Stimulated activated CD8-positive, alpha-beta memory T cell treated with anti-CD3 and anti-CD28 coated beads, Interleukin-7, amount 100 ng/mL, for 48 hours (primary cell): ENCODE measurements at places on chromosomes 3 and 15.

DNA sequence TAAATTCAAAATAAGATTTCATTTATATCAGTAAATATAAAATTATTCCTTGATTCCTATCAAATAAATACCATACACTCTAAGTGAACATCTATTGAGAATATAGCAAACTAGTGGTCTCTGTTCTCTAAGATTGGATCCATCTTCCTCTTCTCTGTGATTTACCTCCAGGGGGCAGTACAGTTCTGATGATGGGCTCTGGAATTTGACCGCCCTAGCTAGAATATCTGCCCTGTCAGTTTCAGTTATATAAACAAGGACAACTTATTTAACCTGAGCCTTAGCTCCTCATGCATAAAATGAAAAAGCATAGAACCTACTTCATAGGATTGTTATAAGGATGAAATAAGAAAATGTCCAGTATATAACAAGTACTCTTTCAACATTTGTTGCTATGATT is 171.1 kb upstream of the CCDC54 start:
- no peak for DNase-seq

GRCh38 chr15:91243826-91244225 is 143.8 kb downstream of the SV2B start:
- no peak for DNase-seq

GRCh38 chr3:196192524-196193051 is 18.6 kb downstream of the ZDHHC19 start:
- DNase-seq: no peak

GRCh38 chr15:42159381-42160015 is 3.1 kb upstream of the PLA2G4F start:
- no peak for DNase-seq

- DNase-seq: no peak
Observed at GRCh38 chr3:40299721-40300335, 9.7 kb upstream of the EIF1B start.

GRCh38 chr3:136353461-136353860 is 103.3 kb downstream of the PCCB start:
- no peak for DNase-seq

DNA sequence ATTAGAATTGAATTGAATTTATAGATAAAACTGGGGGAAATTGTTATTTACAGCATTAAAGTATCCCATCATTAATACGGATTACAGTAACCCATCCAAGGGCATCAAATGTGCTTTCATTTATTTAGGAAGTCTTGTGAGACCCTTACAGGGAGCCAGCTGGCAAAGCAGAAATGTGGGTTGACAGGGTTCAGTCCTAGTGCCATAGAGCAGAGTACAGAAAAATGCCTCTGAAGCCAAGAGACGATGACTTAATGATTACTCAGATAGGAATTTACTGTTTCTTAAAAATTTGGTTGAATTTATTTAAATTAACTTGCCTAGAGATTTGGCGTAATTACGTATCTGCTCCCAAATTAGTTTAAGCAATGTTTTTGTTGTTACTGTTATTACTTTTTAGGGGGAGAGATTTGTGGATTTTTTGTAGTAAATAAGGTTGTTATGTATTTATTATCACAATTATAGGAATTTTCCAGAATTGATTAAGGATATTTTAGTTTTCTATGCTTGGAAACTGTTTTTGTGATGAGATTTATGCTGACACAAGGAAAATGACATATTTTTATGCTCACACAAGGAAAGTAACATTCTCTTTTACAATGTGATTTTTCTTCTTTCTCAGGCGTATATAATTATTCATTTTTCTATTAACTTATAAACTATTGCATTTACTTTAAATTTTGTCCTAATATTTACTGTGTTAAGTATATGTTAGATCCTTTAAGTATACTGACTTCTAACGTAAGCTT is 152.0 kb downstream of the EPHA6 start:
- no peak for DNase-seq

- DNase-seq: no peak
Observed at GRCh38 chr3:112005091-112005672, 6.5 kb downstream of the TAGLN3 start.

GRCh38 chr3:171113716-171114115 is 87.2 kb upstream of the SLC2A2 start:
- DNase-seq: no peak

DNA sequence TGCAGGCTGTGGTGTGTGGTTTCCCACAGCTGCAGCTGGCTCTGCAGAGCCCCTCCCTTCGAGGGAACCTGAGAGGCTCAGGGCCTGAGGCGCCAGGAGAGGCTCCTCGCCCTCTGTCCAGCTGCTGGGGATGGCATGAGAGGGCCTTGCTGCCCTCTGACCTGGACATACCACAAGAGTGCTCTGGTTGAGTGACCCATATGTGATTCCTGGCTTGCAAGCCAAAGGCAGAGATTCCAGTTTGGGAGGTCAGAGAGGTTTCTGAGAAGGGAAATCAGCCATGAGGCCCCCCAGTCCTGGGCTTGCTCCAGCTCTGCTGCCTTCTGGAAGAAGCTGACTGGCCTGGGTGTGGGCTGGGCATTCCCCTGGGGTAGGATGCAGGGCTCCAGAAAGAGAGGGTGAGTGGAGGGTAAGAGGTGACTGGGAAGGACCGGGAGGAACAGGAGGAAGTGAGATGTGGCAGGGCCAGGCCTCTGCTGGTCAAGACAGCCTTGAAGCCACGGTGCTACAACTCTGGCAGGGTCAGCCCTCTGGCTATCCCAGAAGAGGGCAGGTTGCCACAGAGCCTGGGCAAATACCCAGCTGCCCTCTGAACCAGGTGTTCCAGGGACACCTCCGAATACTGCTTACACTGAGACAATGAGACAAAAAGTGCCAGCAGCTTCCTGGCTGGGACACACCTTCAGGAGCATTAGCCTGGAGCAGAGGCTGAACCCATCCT is 16.0 kb upstream of the SRP14 start:
- DNase-seq: no peak

DNA sequence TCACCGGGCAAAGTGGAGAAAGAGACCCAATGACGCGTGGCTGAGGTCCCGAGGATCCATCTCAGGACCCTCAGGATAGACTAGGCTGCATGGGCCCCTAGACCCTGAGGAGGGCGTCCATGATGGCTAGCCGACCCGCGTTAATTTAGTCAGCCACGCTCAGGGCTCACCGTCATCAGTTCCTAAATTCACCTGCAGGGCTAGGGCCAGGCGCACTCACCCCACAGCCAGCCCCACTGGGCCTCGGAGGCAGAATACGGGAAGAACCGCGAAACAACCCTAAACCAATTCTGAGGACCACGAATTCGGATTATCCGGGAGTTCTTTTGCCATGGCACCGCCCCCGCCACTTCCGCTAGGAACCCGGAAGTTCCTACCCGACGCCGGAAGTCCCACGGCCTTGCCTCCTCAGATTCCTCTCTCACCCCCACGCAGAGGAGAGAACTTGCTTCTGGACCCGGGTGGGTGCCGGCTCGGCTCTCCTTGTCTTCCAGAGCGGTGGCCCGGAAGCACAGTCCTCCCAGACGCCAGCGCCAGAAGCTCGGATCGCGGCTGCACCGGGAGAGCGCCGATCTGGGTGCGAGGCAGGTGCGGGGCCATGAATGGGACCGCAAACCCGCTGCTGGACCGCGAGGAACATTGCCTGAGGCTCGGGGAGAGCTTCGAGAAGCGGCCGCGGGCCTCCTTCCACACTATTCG is at the start of the genes EAF1 and METTL6:
Gene EAF1 (plus strand): TSS at position 417 of the 699 bp plus-strand sequence. CDS start 182 bp downstream, at position 599.
Gene METTL6 (minus strand): TSS at position 363 of the 699 bp plus-strand sequence. CDS start 1,033 bp downstream, outside the sequence.
- DNase-seq: peak; percentile 66

- DNase-seq: no peak
Observed at GRCh38 chr15:99749386-99749785, 16.1 kb upstream of the LYSMD4 start.

- no peak for DNase-seq
Observed at GRCh38 chr3:55888282-55888885, 401.3 kb upstream of the WNT5A start.

DNA sequence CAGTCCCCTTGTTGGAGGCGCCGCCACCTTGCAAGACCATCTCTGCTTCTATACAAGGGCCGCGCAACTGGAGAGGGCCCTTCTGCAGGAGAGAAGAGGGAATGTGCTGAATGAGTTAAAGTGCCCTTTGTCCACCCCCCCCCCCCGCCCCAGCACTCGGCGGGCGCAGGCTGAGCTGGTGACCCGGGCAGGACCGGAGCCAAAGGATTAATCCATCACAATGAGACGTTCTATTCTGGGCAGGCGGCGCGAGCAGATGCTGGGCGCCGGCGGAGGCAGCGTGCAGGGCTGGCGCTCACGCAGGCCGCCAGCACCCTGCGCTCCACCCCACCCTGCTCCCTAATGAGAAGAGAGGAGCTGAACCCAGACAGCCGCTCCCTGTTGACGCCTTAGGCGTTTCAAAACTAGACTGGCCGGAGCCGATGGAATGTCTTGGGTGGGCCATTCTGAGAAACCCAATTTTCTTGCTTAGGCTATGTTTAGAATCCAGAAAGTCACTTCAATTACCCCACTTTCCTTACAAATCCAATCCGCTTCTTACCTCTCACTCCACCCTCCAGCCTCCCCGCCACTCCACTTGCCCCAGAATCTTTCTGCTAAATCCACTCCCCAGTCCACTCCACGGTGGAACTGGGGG is 32.9 kb downstream of the GJD2 start:
- DNase-seq: no peak

GRCh38 chr3:50256978-50257890 is 11.7 kb upstream of the SEMA3B start:
- DNase-seq: no peak

DNA sequence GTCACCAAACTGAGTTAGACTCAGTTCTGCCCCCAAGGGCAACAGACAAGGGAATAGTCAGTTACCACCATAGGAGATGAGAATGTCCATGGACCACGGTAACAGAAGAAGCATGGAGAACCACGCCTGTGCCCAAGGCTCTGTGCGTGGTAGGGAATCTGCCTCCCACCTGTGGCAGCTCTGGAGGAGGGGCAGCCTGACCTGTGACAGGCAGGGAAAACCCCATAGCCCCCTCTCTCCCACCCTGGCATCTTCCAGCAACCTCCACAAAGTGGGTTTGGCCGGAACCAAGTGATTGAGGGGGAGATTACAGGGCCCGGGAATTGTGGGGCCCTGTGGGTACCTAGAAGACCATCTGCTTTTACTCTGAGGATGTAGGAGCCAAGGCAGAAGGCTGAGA is 14.3 kb upstream of the LTF start:
- DNase-seq: no peak

DNA sequence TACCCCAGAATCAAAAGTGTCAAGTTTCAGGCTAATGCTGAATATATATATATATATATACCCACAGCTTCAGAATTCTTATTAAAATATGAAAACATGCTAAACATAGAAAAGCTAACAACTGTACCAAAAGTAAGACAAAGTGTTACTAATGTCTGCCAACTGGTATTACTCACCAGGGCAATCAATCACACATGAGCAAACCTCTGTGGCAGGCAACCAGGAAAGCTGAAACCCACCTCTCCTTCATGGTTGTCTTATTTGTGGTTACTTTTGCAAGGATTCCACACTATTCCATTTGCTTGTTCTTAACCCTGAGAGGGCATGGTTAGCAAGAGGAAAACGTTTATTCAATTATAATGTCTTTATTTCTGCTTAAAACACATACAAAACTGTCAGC is 512.3 kb upstream of the MDFIC2 start:
- DNase-seq: no peak

- no peak for DNase-seq
Observed at GRCh38 chr15:65174509-65174908, 10.6 kb downstream of the CLPX start.

GRCh38 chr3:151264605-151265004 is 13.7 kb downstream of the P2RY14 start:
- DNase-seq: no peak

DNA sequence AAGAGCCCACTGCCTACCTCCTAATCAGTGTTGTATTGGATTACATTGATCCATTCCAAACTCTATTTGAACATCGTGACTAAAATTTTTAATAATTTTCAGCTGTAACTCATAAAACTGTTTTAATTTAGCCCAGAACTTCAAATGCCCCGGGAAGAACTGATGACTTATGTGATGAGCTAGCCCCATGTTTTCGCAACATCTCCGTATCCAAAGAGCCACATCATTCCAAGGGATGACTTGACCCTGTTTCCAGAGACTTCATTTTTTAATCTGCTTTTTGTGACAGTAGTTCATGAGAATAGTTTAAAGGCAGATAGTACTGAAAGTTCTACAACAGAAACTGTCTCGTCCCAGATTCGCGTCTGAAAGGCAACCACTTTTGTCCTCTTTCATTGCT is 97.4 kb downstream of the STAC start:
- no peak for DNase-seq

DNA sequence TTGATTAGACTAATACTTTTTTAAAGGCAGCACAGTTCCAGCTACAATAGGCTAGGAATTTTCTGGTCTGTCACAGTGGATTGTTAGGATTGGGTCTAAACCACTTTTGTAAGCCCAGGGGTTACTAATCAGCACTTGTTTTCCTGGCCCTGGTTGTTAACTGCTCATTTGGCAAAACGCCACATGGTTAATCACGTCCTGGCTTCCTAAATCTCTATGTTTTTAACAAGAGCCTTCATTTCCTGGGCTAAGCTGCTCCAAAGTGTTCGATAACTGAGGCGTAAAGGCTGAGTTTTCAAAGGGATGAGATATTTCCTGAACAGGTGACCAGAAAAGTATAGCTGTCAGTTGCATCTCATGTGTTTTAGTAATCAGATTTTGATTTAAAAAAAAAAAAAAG is 38.9 kb upstream of the CLRN1 start:
- DNase-seq: no peak

- DNase-seq: no peak
Observed at GRCh38 chr3:93969443-93969842, 4.3 kb downstream of the PROS1 start.

DNA sequence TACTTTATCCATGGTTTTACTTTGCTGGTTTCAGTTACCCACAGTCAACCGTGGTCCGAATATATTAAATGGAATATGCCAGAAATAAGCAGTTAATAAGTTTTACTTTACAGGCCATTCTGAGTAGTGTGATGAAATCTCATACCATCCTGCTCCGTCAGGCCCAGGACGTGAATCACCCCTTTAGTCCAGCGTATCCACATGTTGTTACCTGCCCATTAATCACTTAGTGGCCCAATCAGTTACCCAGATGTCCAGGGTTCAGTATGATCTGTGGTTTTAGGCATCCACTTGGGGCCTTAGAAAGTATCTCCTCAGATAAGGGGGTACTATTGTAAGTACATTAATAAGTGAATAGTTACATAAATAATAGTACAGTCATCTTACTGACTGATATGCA is 88.0 kb downstream of the TTBK2 start:
- DNase-seq: no peak

GRCh38 chr3:172217877-172218276 is 178.5 kb downstream of the FNDC3B start:
- no peak for DNase-seq

GRCh38 chr3:57118254-57118653 is 46.9 kb downstream of the IL17RD start:
- no peak for DNase-seq

- DNase-seq: no peak
Observed at GRCh38 chr3:156632601-156633000, 41.8 kb upstream of the TIPARP start.
